ENCODE measurements at places on chromosomes 2 and 18.

- no peak for DNase-seq
These were observed 2.8 kb upstream of the NRP2 start for GRCh38 chr2:205679410-205680009.

GRCh38 chr18:35397976-35398375 is 20.8 kb upstream of the ZNF396 start:
- DNase-seq = no peak

GRCh38 chr2:54808661-54809060 is 85.2 kb downstream of the EML6 start:
- no peak for DNase-seq

DNA sequence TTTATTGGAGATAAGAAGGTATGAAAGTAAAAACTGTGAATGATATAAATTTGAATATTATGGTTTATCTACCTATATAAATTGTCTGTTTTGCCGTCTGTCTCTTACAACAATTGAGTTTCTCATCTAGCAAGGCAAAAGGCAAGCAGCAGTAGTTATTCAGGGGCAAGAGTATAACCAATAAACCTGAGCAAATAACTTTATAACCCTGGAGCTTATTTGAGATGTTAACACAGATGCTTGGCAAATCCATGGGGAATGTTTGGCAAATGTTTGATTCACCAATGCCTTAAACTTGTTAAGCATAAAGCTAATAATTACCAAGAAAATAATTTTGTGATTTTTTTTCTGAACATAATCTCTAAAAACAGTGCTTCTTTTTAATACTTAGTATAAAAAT is 9.9 kb upstream of the EPHA4 start:
- no peak for DNase-seq

DNA sequence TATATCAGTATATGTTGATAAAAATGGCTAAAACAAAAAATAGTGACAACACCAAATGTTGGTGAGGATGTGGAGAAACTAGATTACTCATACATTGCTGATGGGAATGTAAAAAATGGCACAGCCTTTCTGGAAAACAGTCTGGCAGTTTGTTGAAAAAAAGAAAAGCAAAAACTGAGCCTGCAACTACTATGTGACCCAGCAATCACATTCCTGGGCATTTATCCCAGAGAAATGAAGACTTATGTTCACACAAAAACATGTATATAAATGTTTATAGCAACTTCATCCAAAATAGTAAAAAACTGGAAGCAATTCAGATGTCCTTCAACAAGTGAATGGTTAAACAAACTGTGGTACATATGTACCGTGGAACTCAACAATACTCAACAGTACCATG is 7.5 kb upstream of the KDSR start:
- no peak for DNase-seq

DNA sequence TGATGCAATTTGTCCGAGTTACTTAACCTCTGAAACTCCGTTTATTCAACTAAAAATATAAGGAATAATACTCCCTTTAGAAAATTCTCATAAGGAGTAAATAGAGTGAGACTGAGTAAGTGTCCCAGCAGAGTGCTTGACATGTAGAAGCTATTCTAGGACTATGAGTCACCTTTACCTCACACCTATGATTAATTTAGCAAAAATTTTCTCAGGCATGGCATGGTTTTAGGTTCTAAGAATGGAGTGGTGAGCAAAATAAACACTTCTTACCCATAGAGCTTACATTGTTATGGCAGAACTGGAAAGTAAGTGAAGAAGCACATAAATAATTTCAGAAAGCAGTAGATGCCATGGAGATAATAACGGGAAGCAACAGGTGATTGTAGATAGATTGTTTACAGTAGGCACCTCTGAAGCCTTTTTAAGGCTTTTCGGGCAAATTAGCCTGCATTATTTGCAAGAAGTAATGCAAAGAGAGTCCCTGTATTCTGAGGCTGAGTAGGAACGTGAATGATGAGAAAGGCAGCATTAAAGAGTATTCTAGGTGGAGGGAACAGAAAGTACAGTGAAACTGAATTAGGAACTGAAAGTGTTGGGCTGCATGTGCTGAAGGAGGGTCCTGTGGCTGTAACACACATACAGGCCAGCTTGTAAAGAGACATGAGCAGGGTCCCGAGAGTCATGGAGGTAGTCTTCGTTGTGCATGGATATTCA is 209.2 kb downstream of the ZNF407 start:
- no peak for DNase-seq

- DNase-seq = no peak
These were observed 184.5 kb upstream of the CNTNAP5 start for GRCh38 chr2:123840574-123840973.

- DNase-seq = no peak
These were observed 19.0 kb upstream of the KLF7 start for GRCh38 chr2:207184768-207185167.

DNA sequence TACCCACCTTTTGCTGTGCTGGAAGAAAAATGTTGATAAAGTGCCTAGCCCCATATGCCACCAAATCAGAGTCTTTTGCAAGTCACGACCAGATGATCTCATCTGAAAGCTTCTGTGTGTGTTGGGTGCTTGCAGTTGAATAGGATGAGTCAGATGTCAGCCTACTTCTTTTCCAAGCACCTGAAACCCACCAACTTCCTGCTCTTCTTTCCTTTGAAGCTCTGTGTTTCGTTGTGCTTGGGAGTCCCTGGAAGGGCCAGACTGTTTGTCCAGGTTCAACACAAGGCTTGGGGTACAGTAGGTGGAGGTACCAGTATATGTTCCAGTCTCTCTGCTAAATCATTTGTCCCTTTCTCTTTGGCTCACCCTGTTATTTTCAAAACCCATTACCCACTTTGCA is 36.8 kb upstream of the LCLAT1 start:
- no peak for DNase-seq

- no peak for DNase-seq
These were observed 53.7 kb downstream of the RIT2 start for GRCh38 chr18:43061816-43062215.

DNA sequence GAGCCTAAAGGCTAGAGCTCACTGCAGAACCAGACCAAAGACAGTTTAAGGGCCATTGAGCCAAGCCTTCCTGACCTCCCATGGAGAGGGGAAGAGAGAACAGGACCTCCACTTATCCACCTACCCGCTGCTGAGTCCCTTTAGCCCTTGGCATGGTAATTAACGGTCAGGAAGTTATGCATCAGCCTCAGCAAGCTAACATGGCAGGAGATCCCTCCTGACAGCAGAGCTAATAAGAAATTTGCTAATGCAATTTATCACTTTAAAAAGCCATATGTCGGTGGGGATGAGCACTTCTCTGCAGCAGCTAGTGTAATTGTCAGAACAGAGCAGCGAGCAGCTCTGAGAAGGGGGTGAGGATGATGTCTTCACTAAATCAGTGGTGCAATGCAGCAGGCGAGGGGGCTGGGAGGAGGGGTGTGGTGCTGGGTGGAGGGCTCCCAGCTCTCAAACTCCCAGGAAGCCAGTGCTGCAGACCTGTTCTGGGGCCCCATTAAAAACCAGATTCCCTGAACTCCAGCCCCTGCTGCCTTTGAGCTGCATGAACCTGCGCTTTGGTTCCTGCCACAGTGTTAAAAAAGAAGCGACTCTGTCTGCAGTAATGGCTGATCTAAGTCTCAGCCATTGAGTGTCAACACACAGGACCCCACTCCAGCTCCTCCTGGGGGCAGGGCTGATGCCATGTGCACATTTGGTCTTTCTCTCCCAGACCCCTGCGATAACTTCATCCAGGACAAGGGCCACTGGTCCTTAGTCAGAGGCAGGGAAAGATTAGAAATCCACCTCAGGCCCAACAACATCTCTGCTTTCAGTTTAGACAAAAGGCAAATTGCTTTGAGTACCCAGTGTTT is 84.2 kb upstream of the STPG4 start:
- DNase-seq = no peak

- no peak for DNase-seq
These were observed 359.3 kb downstream of the IRS1 start for GRCh38 chr2:226440127-226440918.

- no peak for DNase-seq
These were observed 371.4 kb upstream of the ATP5MC3 start for GRCh38 chr2:175552902-175553301.

- no peak for DNase-seq
These were observed 40.5 kb downstream of the SPHKAP start for GRCh38 chr2:228140934-228141528.

- no peak for DNase-seq
These were observed 54.2 kb upstream of the FZD5 start for GRCh38 chr2:207823865-207824264.

- DNase-seq = no peak
These were observed 69.1 kb downstream of the PIK3C3 start for GRCh38 chr18:42024131-42024530.

DNA sequence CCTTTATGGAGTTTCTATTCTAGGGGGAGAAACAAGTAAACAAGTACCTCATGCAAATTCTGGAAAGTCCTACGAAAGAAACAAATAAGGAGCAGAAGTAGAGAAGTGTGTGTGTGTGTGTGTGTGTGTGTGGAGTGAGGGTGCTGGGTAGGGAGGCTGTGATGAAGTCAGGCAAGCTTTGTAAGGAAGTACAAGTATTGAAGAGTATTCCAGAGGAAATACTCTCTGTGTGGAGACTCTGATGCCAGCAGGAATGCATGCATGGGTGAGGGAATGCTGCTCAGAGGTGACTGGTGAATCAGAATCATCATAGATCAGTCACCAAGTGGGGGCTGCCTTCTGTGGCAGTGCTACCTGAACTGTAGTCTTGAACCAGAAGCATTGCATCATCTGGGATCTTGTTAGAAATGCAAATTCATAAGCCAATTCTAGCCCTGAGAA is 34.5 kb downstream of the SLC4A3 start:
- no peak for DNase-seq

GRCh38 chr2:104050656-104051242 is 803.2 kb upstream of the POU3F3 start:
- no peak for DNase-seq

GRCh38 chr2:36770542-36771287 is 74.2 kb downstream of the VIT start:
- DNase-seq = peak; percentile 55

DNA sequence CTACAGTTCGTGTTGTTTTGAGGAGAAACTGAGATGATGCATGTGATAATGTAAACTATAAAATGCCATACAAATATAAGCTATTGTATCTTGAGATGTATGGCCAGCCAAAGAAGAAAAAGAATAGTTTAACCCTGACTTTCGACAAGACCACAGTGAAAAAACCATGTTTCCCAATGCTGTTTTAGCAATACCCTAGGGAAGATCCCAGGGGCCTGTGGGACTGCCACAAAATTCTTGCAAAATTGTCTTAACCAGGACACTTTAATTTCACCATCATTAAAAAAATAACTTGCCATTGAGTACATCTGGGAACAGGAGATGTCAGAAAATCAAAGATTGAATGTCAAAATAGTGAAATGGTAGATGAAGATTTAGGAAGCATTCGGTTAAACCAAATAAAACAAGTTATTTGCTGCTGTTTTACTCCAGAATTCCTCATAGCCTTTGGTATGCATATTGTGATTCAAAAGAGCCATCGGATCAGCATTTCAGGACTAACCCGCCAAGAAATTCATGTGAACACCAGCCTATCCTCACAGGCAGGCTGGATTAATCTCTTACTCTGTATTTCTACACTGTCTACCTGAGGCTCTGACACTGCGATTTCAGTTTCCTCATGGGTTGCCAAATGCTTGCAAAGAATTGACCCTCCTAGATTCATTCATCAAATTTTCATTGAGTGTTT is 49.0 kb upstream of the SP3 start:
- DNase-seq = no peak

DNA sequence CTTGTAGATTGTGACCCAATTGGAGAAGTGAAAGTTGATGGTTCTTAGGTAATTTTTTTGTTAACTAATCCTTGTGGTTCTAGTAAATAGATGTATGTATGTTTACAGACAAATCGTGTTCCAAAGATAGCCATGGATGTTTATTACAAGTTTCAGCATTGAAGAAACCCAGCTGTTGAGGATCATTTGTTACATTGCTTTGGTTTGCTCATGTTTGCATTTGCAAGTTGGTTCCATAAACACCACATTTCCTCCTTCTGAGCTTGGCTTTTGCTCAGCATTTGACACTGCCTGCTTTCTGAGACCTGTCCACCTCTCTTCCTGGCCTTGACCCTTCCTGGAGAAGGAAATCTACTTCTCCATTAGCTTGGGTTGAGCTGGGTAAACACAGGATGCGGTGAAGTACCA is 1.8 kb upstream of the CCDC68 start:
- DNase-seq = no peak

- no peak for DNase-seq
These were observed 40.2 kb upstream of the BMPR2 start for GRCh38 chr2:202335791-202336467.

- peak; percentile 75 for DNase-seq
These were observed 1.3 kb downstream of the ZNF521 start for GRCh38 chr18:25350489-25351251.

DNA sequence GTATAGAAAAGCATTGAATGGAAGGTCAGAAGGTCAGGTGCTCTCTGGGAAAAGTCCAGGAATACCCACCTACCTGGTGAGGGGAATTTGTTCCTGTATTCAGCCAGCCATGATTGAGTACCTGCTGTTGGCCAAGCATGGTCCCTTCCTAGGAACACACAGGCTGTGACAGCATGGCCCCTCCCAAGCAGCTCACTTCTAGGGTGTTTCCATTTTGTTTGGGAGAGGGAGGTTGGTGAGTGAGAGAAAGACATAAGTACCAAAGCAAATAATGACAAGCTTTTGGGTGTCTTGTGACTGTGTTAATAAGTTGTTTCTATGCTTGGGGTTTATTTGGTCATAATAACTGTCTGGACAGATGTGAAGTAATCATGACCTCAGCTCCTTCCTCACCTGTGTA is 46.3 kb downstream of the CABLES1 start:
- DNase-seq = no peak

DNA sequence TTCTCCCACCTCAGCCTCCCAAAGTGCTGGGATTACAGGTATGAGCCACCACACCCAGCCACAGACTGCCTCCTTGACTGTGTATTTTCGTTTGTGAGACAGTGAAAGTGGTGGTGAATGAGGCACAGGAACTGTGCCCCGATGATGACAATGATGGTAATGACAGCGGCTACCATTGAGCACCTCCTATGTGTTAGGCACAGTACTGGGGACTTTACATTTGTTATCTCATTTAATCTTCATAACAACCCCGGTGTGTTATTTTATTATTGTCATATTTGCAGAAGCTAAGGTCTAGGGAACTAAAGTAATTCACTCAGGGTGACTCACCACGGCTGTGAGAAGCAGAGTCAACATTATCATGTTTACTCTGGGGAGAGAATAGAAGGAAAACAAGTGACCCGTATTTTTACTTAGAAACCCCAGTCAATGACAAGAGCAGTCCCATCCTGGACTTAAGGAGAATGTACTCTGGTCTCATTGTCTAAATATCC is 77.6 kb upstream of the ALPP start:
- no peak for DNase-seq

- DNase-seq = no peak
These were observed 140.8 kb downstream of the DDX1 start for GRCh38 chr2:15732341-15733077.

- DNase-seq = no peak
These were observed 205.6 kb downstream of the TNS1 start for GRCh38 chr2:217797165-217797564.

- no peak for DNase-seq
These were observed 106.7 kb upstream of the ASB18 start for GRCh38 chr2:236370847-236371409.

- no peak for DNase-seq
These were observed at the start of gene TOGARAM2 for GRCh38 chr2:28981016-28981441. TOGARAM2 (plus strand) TSS chr2:28981298; CDS start chr2:28994835, 13,537 bp downstream.

All from psoas muscle (tissue), 8 donors.